ENCODE measurements at places on chromosomes 4 and X. TPM values are rescaled to one million over a fixed set of nuclear protein-coding genes. Genes with fewer than 3 reads are reported as not detected.

Gene OPHN1
- polyA plus RNA-seq, result 1.7 TPM

Gene PABPC4L
- polyA plus RNA-seq, result not detected

Gene PCDH10
- polyA plus RNA-seq, result 0.05 TPM

Gene UGT2B11
- not detected for polyA plus RNA-seq

Gene NUDT11
- 7.6 TPM for polyA plus RNA-seq

Gene ATOH1
- not detected for polyA plus RNA-seq

Gene PNMA5
- polyA plus RNA-seq, result not detected

Gene HS3ST1
- polyA plus RNA-seq, result not detected

Gene HPGDS
- not detected for polyA plus RNA-seq

Gene PLRG1
- 84.6 TPM for polyA plus RNA-seq

Gene MAOB
- 0.93 TPM for polyA plus RNA-seq

Gene GPR143
- not detected for polyA plus RNA-seq

- peak overlapping the region; percentile 51 for H3K27ac ChIP-seq
- peak; percentile 47 for DNase-seq
- peak overlapping the region; percentile 65 for H3K4me3 ChIP-seq
- no peaks in the 10 kb centered on the region for H3K36me3 ChIP-seq
- H3K27me3 ChIP-seq, result peaks cover 24% of the 10 kb centered on the region
Observed at GRCh38 chr4:92305878-92306520, 2.2 kb downstream of the GRID2 start.

DNA sequence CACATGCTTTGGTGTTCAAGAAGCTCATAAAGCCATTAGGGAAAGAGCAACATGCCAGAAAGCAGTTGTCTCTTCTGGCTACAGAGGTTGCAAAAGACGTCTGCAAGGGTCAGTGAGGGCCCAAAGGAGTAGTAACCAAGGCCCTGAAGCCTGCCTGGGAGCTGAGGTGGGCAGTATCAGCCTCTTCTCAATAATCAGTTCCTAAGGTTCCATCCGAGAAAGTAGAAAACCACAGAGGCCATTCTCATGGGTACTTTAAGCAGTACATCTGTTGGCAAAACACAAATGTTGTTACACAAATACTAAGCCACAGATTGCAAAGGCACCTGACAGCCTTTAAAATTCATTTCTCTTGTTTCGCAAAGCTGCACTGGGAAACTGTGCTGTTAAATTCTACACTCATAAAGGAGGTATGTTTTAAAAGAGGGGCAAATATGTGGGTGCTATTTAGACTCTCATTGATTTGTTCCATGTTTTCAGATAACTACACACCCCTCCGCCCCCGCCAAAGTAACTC, 37.7 kb downstream of the MECP2 start:
- no peak overlapping the region for H3K4me3 ChIP-seq
- H3K36me3 ChIP-seq, result peaks cover 3% of the 10 kb centered on the region
- no peak for DNase-seq
- peaks cover 9% of the 10 kb centered on the region for H3K27me3 ChIP-seq
- H3K4me1 ChIP-seq, result no peaks in the 10 kb centered on the region

DNA sequence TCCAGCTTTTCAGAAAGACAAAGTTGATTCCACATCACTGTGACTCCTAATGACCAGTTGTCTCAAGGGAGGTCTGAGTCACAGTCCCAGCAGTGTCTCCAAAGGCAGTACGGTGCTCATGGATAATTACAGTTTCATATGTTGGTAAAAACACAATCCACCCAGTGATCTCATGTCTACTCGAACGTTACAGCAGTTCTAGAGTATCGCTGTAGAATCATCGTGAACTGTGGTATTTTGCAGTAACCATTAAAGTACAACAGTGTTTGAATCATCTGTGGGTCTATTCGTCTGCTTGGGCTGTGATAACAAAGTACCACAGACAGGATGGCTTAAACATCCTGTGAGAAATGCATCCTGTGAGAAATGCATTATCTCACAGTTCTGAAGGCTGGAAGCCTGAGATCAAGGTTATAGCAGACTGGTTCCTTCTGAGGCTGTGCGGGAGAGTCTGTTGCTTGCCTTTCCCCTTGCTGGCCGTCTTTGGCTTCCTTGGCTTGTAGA, 121.1 kb upstream of the SORBS2 start:
- DNase-seq, result no peak
- H3K27me3 ChIP-seq, result no peaks in the 10 kb centered on the region
- no peak overlapping the region for H3K4me3 ChIP-seq
- H3K36me3 ChIP-seq, result no peaks in the 10 kb centered on the region
- no peak overlapping the region for H3K27ac ChIP-seq

GRCh38 chrX:25175743-25176142, 160.0 kb upstream of the ARX start:
- H3K27ac ChIP-seq, result no peak overlapping the region
- DNase-seq, result no peak
- no peaks in the 10 kb centered on the region for H3K4me1 ChIP-seq
- H3K27me3 ChIP-seq, result 0 out of 2 replicates have a peak, but pooled peaks cover 5% of the 10 kb centered on the region
- no peak overlapping the region for H3K4me3 ChIP-seq
- no peaks in the 10 kb centered on the region for H3K36me3 ChIP-seq

- no peak overlapping the region for H3K27ac ChIP-seq
- no peaks in the 10 kb centered on the region for H3K4me1 ChIP-seq
- no peak overlapping the region for H3K4me3 ChIP-seq
- H3K27me3 ChIP-seq, result no peaks in the 10 kb centered on the region
Observed at GRCh38 chr4:2667428-2667827, 88.7 kb downstream of the TNIP2 start.

DNA sequence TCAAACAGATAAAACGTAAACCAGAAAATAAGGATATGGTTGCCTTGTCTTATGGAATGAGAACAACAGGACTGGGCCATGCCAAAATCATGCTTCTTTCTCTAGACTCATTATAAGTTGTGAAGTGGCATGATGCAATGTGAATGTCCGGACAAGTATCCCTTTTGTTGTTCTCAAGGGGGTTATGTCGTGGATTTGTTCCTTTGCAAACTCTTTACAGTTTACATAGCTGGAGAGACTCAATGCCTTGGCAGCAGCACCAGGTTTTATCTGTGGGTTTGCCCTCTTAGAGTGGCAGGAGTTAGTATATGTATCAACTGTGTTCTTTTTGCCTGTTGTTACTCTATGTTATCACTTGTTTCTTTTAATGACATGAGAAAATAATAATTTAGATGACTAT, 41.4 kb downstream of the SPRY1 start:
- H3K36me3 ChIP-seq, result no peaks in the 10 kb centered on the region
- DNase-seq, result no peak
- H3K4me3 ChIP-seq, result no peak overlapping the region
- H3K27me3 ChIP-seq, result no peaks in the 10 kb centered on the region
- no peak overlapping the region for H3K27ac ChIP-seq
- no peaks in the 10 kb centered on the region for H3K4me1 ChIP-seq

- no peaks in the 10 kb centered on the region for H3K4me1 ChIP-seq
- H3K27ac ChIP-seq, result peak overlapping the region; percentile 68
- no peaks in the 10 kb centered on the region for H3K27me3 ChIP-seq
- peaks cover 8% of the 10 kb centered on the region for H3K36me3 ChIP-seq
- DNase-seq, result no peak
Observed at GRCh38 chr4:3532751-3533422, 665 bp upstream of the LRPAP1 start.

- no peak for DNase-seq
- H3K27ac ChIP-seq, result no peak overlapping the region
- H3K27me3 ChIP-seq, result no peaks in the 10 kb centered on the region
- H3K4me1 ChIP-seq, result no peaks in the 10 kb centered on the region
- no peak overlapping the region for H3K4me3 ChIP-seq
Observed at GRCh38 chr4:102586644-102587021, 85.5 kb downstream of the NFKB1 start.

- H3K4me3 ChIP-seq, result no peak overlapping the region
- no peaks in the 10 kb centered on the region for H3K27me3 ChIP-seq
- H3K4me1 ChIP-seq, result no peaks in the 10 kb centered on the region
- H3K36me3 ChIP-seq, result no peaks in the 10 kb centered on the region
- peak overlapping the region; percentile 48 for H3K27ac ChIP-seq
- peak; percentile 84 for DNase-seq
Observed at GRCh38 chr4:6761649-6762615, 20.6 kb upstream of the KIAA0232 start.

- no peaks in the 10 kb centered on the region for H3K36me3 ChIP-seq
- DNase-seq, result no peak
- peaks cover 4% of the 10 kb centered on the region for H3K27me3 ChIP-seq
- H3K4me3 ChIP-seq, result no peak overlapping the region
- H3K27ac ChIP-seq, result no peak overlapping the region
Observed at GRCh38 chrX:23692166-23692565, 24.9 kb downstream of the PRDX4 start.

DNA sequence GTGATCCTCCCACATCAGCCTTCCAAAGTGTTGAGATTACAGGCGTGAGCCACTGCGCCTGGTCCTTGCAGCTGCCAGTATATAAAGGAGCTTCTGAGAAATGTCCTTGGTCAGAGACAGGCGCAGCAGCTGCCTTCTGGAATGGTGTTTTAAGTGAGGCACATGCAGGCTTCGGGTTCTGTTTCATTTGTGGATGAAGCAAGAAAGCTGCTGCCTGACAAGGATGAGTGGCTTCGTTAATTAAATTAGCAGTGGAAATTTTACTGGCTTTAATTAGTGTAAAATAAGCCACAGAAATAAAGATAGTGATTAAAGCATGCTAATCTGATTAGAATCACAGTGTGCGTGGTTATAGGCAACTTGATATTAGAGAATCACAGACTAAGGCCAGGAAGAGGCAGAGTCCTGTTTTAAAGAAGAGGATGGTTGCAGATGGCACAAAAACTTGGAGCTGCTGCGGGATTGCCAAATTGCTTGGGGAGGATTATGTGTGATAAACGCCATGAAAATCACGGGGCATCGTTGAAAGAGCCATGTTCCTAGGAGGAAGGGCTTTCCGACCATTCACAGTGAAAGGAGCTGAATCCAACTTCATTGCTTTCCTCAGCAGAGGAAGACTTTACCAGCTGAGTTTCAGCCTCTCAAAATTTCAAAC, 348.4 kb upstream of the FAT1 start:
- peak; percentile 28 for DNase-seq
- H3K4me3 ChIP-seq, result no peak overlapping the region
- H3K27me3 ChIP-seq, result no peaks in the 10 kb centered on the region
- H3K27ac ChIP-seq, result no peak overlapping the region

GRCh38 chrX:75781611-75782010, 3.4 kb downstream of the MAGEE2 start:
- H3K4me1 ChIP-seq, result no peaks in the 10 kb centered on the region
- no peak overlapping the region for H3K4me3 ChIP-seq
- no peaks in the 10 kb centered on the region for H3K36me3 ChIP-seq
- H3K27ac ChIP-seq, result no peak overlapping the region

DNA sequence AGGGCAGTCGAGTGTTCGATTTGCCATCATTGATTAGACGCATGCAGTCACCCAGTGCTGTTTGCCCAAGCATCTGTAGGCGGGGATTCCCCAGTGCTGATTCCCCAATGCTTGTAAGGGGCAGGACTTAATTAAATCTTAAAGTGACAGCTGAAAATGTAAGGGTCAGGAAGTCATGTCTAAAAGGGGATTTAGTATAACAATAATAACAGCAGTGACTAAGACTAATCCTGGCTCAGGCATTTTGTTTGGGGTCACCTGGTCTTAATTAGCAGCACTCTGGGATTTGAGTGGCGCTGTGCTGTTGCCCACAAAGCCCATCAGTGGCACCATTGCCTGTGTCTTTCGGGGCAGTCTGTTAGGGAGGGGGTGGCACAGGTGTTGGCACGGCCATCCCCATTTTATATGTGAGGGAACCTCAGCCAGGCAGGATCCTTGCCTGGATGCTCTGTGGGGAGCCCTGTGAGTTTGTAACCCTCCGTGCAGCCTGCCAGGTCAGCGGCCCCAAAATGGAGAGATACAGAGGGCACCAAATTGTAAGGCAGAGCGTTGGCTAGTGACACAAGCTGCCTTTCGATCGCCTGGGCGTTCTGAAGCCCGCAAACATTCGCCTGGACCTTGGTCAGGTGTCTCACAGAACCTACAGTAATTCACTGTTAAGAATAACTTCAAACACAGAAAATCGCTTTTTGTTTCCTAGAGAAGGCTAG, 146.7 kb downstream of the TBL1X start:
- H3K4me1 ChIP-seq, result 0 out of 2 replicates have a peak, but pooled peaks cover 7% of the 10 kb centered on the region
- peak; percentile 30 for DNase-seq
- peak overlapping the region; percentile 86 for H3K27ac ChIP-seq
- H3K4me3 ChIP-seq, result no peak overlapping the region
- no peaks in the 10 kb centered on the region for H3K36me3 ChIP-seq

GRCh38 chrX:20352504-20352903, 85.8 kb upstream of the RPS6KA3 start:
- no peaks in the 10 kb centered on the region for H3K27me3 ChIP-seq
- no peaks in the 10 kb centered on the region for H3K4me1 ChIP-seq
- DNase-seq, result no peak
- H3K36me3 ChIP-seq, result no peaks in the 10 kb centered on the region

GRCh38 chr4:8737075-8737474, 134.6 kb downstream of the HMX1 start:
- no peak overlapping the region for H3K4me3 ChIP-seq
- H3K36me3 ChIP-seq, result no peaks in the 10 kb centered on the region
- no peak overlapping the region for H3K27ac ChIP-seq
- no peaks in the 10 kb centered on the region for H3K4me1 ChIP-seq
- no peaks in the 10 kb centered on the region for H3K27me3 ChIP-seq

DNA sequence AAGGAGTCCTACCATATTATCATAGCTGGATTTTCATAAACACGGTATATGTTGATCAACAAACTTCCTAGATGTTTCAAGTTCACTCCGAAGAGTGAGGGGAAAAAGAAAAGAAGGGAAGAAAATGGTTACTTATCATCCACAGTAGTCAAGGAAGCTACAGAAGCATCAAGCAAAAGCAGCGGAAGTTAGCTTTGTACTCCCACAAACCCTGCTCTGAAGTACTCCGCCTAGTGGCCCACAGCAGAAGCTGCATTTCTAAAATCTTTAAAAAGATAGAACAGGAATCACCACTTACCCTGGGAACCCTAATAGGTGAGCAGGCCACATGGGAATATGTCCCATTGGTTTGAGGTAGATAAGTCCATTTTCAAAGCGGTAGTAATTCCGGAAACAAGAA, 28.5 kb upstream of the FRG1 start:
- no peaks in the 10 kb centered on the region for H3K36me3 ChIP-seq
- no peak overlapping the region for H3K4me3 ChIP-seq
- no peak overlapping the region for H3K27ac ChIP-seq

- no peaks in the 10 kb centered on the region for H3K27me3 ChIP-seq
- H3K27ac ChIP-seq, result no peak overlapping the region
- no peak overlapping the region for H3K4me3 ChIP-seq
- no peaks in the 10 kb centered on the region for H3K36me3 ChIP-seq
Observed at GRCh38 chr4:177116161-177116560, 193.5 kb upstream of the NEIL3 start.

GRCh38 chr4:158050942-158051341, 121.9 kb downstream of the GASK1B start:
- peak overlapping the region; percentile 66 for H3K27ac ChIP-seq
- no peaks in the 10 kb centered on the region for H3K4me1 ChIP-seq
- no peak overlapping the region for H3K4me3 ChIP-seq

DNA sequence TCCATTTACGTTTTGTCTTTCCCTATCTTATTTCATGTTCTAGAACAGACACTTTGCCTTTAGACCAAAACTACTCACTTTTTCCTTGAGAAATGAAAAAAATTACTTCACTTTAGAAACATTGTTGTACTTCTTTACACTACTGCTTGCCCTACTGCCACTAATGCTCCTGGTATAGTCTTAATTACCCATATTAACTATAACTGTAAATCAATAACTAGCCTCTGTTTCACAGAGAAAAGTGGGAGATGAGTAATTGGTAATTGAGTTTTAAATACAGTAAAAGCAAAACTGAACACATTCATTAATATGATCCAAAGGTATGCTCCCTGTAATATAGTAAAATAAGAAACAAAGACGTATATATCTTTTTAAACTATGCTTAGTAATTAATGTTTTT, 111.1 kb upstream of the JADE1 start:
- DNase-seq, result no peak
- no peaks in the 10 kb centered on the region for H3K36me3 ChIP-seq
- no peaks in the 10 kb centered on the region for H3K4me1 ChIP-seq
- no peak overlapping the region for H3K27ac ChIP-seq
- H3K27me3 ChIP-seq, result no peaks in the 10 kb centered on the region
- no peak overlapping the region for H3K4me3 ChIP-seq

Data from SK-N-SH (cell line).